Activated CD8-positive, alpha-beta T cell treated with anti-CD3 and anti-CD28 coated beads for 36 hours (primary cell): ENCODE measurements at places on chromosomes 2 and 18. TPM values are rescaled to one million over a fixed set of nuclear protein-coding genes. Genes with fewer than 3 reads are reported as not detected.

GRCh38 chr2:28552045-28552823, 56.4 kb downstream of the PLB1 start:
- no peak for DNase-seq

- DNase-seq: no peak
Measured at GRCh38 chr2:21331625-21332370, 208.0 kb downstream of the TDRD15 start.

MYO5B gene
- not detected for total RNA-seq

GRCh38 chr2:237533668-237534161, 32.7 kb upstream of the PRLH start:
- DNase-seq: no peak

GRCh38 chr2:30639836-30640235, 167.4 kb downstream of the CAPN13 start:
- DNase-seq: no peak

- no peak for DNase-seq
Measured at GRCh38 chr2:139940686-139941085, 1160.5 kb upstream of the NXPH2 start.

GRCh38 chr2:134261398-134262131, 7.7 kb downstream of the MGAT5 start:
- DNase-seq: no peak
